CD4-positive, alpha-beta T cell treated with Interleukin-12 subunit alpha and Interleukin-12 subunit beta, for 1 hour (primary cell): ENCODE measurements at places on chromosomes 13 and 19.

GRCh38 chr19:35354898-35355297 is 3.4 kb upstream of the FFAR3 start:
- DNase-seq, result no peak

GRCh38 chr19:38452430-38453366 is 19.2 kb downstream of the RYR1 start:
- no peak for DNase-seq

DNA sequence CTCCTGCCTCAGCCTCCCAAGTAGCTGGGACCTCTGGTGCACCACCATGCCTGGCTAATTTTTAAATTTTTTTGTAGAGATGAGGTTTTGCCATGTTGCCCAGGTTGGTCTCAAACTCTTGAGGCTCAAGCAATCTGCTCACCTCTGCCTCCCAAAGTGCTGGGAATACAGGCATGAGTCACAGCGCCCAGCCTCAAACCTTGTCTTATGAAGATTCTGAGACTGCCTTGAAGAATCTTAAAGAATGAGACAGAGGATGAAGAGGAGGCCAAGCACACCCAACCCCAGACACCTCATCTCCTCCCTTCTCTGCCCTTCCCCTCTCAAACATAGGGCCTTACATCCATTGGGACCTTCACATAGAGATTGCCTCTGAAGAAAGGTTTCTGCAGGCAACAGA is 179.7 kb downstream of the ABCC4 start:
- no peak for DNase-seq

DNA sequence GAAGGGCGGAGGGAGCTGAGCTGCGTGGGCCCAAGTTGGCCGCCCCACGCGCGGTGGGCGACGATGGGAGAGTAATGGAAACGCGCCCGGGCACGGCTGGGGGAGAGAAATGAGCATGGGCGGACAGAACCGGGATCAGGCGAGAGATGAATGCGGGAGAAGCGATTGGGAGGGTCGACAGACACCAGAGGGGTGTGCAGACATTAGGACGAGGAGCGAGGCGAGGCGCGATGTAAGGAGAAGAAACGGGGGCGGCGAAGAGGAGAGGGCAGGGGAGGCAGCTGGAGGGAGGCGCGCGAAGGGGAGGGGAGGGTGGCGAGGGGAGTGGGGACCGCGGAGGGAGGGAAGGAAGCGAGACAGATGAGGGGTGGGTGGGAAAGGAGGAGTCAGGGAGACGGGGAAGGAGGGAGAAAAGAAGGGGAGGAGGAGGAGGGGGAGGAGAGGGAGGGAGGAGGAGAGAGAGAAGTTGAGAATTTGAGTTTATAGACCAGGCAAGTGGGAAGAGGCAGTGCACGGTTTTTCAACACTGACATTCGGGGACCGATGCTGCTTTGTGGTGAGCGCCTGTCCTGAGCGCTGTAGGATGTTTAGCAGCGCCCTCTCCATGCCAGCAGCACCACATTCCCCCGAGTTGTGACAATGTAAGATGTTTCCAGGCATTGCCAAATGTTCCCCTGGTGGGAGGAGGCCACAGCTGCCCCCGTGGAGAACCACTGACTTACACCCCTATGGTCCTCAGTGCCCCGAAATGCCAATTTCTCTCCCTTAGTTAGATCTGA is at the start of gene SHISA7:
TSS of gene SHISA7 (minus strand) at position 256 of the 779 bp plus-strand sequence. CDS start 437 bp downstream, outside the sequence.
- no peak for DNase-seq

GRCh38 chr13:94246495-94246894 is 233.0 kb downstream of the DCT start:
- DNase-seq, result no peak

- no peak for DNase-seq
These were observed 127.9 kb downstream of the KCTD12 start for GRCh38 chr13:76758257-76758656.

DNA sequence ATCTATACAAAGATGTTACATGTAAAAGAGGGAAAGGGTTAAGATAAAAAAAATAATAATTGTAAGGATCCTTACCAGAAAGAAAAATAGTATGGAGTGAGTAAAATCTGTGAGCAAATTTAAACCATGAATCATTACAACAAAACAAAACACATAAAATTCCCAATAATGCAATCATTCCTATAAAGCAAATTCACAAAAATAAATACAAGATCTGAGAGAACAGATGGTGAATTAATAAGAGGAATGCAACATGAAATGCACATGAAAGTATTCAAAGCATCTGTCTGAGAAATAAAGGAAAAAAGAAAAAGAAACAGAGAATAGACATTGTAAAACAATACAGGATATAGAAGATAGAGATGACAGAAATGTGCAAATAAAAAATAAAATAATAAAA is 681.5 kb upstream of the KLHL1 start:
- DNase-seq, result no peak

- no peak for DNase-seq
These were observed 24.1 kb downstream of the OLFM4 start for GRCh38 chr13:53052675-53053074.

- no peak for DNase-seq
These were observed 191.4 kb downstream of the COL4A1 start for GRCh38 chr13:110115591-110115990.

- DNase-seq, result no peak
These were observed 1.7 kb downstream of the CTXN1 start for GRCh38 chr19:7924241-7924640.

- no peak for DNase-seq
These were observed 367.3 kb downstream of the DCT start for GRCh38 chr13:94112227-94112626.

- DNase-seq, result no peak
These were observed 154.2 kb downstream of the ZNF486 start for GRCh38 chr19:20321139-20321763.

DNA sequence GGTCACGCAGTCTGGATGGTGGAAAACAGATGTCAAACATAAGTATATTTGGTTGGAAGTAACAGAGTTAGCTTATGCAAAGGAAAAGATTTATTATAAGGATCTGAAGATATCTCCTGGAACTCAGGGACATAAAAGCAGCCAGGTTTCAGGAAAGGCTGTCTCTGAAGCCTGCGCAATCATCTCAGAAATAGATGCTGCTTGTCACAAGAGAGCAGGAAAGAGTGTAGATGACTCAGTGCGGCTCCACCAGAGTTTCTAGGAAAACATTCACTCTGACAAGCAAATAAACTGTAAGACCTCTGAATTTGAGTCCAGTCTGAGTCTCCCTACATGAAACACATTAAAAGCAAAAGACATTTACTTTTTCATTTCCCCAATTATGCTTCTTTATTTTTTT is 220.4 kb upstream of the HTR2A start:
- no peak for DNase-seq

- no peak for DNase-seq
These were observed 14.4 kb upstream of the FBN3 start for GRCh38 chr19:8163759-8164158.

GRCh38 chr19:5925830-5926427 is 11.9 kb downstream of the CAPS start:
- DNase-seq, result no peak

DNA sequence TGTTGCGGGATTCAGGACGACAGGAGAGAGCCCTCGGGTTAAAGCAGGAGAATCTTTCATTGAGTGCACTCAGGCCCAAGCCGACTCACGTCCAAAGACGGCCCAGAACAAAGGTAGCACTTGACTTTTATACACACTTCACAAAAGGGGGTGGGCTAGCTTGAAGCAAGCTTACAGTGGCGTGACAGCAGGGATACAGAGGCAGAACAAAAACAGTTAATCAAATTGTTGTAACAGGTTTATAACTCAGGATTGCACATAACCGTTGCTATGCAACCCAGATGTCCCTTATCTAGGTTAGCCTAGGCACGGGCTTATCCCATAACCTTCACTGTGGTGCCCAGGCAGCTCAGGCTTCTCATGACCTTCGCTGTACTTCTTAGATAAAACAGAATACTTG is 2.0 kb downstream of the MED25 start:
- DNase-seq, result no peak

GRCh38 chr13:67135356-67135755 is 94.8 kb downstream of the PCDH9 start:
- DNase-seq, result no peak

GRCh38 chr19:12974301-12975220 is 5.2 kb downstream of the DAND5 start:
- DNase-seq, result no peak

DNA sequence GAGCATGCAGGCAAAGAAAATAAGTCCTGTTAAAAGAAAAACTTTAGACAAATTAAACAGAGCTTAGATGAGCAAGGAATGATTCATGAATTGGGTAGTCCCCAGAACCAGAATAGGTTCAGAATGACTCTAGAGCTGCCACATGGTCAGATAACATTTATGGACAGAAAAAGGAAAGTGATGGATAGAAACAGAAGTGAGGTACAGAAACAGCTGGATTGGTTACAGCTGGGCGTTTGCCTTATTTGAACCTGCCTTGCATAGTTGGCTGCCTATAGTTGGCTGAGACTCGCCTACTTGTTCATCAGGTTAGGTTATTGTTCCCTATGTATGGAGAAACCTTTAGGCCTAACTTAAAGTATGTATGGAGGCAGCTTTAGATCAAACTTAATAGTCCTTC is 35.4 kb downstream of the WDFY2 start:
- DNase-seq, result no peak

DNA sequence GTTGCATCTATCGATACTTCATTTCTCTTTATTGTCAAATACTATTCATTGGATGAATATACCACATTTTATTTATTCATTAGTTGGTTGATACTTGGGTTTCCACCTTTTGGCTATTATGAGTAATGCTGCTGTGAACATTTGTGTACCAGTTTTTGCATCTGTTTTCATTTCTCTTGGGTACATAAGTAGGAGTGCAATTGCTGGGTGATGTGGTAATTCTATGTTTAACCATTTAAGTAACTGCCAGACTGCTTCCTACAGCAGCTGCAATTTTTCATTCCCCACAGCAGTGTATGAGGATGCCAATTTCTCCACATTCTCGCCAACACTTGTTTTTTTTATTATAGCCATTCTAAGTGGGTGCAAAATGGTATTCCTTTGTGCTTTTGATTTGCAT is 2.6 kb downstream of the KCNJ14 start:
- DNase-seq, result no peak

DNA sequence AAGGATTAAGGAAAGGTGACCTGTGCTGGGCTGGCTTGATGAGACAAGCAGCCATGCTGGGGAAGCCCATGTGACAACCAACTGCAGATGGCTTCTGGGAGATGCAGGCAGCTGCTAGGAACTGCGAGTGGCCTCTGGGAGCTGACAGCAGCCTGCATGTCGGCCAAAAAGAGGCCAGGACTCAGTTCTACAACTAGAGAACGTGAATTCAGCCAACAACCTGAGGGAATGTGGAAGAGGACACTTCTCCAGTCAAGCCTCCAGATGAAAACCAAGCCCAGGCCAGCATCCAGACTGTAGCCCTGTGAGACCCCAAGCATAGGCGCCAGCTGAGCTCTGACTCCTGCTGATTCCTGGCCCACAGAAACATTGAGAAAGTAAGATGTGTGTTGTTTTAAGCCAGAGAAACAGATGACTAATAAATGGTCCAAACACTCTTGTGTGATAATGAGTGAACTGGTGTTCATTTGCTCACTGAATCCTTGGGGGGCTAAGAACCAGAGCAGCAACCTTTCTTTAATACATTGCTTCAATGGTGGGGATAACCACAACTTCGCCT is 45.0 kb downstream of the SLC7A1 start:
- DNase-seq, result no peak

DNA sequence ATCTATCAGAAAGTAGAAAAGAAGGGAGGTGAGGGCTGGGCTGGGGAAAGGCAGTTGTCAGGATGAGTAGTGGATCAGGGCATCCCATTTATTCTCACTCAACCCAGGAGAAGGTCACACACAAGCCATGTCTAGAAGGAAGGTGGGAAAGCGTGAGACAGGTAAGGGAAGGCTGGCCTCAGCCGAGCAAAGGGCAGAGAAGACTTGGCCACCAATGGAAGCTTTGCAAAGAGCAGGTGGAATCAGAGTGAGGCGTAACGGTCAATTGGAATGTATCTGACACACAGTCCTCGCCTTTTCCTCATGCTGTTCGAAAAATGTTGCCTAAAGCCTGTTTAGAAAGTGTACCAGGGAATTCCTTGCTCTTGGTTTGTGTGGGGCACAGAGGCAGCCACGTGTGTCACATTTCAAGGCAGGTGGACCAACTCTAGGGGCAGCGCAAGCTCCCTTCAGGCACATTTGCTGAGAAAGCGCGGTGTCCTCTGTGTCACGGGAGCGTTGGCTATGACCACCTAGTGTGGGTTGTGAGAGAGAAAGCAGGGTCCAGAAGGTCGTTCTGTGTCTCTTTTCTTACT is 118.8 kb upstream of the SPATA13 start:
- no peak for DNase-seq

- DNase-seq, result no peak
These were observed 409.9 kb downstream of the MZT1 start for GRCh38 chr13:72317346-72318109.

GRCh38 chr13:31722673-31723072 is 16.7 kb upstream of the RXFP2 start:
- no peak for DNase-seq
